ENCODE measurements at places on chromosomes 5 and 9.

- no peak for DNase-seq
Measured at GRCh38 chr5:73624888-73625287, 1.1 kb upstream of the ARHGEF28 start.

DNA sequence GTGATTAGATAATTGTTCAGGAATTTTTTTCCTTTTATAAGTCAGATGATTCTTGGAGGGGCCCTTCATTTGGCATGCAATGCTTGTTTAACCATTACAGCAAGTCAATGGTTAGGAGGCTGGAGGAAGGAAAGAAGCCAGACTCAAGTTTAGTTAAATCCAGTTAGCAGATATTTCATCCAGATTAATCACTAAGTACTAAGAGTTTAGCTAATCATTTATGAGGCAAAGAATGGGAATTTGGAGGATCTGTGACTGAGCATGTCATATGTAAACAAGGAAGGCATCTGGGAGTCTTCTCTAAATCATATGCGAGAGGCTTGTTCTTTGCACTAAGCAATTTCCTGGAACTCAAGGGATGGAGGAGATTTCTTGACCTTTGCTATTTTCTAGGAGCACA is 145.3 kb upstream of the SGCD start:
- DNase-seq, result no peak

DNA sequence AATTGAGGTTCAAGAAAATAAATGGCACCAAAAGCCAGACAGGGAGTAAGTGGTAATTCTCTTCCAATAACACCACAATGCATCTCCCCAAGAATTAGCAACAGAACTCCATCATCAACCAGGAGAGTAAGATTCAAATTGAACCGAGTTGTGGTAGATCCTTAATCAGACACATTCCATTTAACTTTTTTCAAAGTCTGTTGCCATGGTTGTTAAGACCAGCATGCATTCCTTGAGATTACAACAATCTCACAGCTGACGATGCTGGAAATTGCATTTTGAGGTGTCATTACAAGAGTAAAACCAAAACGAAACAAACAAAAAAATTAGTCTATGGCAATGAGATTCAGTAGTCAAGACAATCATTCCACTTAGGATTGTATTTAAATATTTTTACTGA is 78.9 kb upstream of the ZNF462 start:
- no peak for DNase-seq

DNA sequence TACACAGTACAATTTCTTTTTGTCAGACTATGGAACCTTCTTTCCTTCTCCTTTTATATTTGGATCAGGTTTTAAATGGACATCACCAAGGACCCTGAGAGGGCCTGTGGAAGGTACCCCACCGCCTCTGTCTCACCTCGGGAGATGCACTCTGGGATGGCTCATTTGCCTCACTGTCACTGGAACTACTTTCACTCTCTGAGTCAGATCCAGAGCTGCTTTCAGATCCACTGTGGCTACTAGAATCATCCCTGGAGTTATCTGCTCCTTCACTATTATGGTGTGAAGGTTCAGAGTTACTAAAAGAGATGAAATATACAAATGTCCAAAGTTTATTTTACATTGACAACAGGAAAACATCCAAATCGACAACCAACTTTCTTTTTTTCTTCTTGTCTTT is 24.6 kb downstream of the LEAP2 start:
- DNase-seq, result no peak

DNA sequence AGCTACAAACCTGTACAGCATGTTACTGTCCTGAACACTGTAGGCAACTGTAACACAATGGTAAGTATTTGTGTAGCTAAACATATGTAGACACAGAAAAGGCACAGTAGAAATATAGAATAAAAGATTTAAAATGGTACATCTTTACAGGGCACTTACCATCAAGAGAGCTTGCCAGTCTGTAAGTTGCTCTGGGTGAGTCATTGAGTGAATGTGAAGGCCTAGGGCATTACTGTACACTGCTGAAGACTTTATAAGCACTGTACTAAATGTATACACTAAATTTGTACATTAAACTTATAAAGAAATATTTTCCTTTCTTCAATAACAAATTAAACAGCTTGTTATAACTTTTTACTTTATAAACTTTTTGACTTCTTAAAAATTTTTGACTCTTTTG is 20.5 kb downstream of the ADRB2 start:
- no peak for DNase-seq

DNA sequence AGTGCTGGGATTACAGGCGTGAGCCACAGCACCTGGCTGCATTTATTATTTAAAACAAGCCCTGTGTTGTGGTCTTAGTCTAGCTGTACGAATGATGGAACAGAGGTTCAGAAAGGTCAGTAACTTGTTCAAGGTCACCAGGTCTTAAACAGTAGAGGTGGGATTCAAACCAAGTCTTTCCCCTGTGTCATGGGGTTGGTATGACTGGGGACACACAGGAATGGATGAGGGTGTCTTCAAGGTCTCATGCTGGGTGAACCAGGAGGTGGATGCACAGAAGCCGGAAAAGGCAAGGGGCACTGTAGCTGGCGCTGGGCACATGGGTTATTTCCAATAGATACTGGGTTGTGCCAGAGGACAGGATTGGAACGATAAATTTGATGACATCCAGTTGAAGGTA is 32.2 kb upstream of the TJP2 start:
- DNase-seq, result no peak

GRCh38 chr9:35453786-35454185 is 36.1 kb upstream of the RUSC2 start:
- DNase-seq, result no peak

All from T-helper 1 cell (primary cell).